ENCODE measurements at places on chromosomes 13 and 19.

GRCh38 chr19:3100331-3100730, 6.2 kb downstream of the GNA11 start:
- no peak for DNase-seq

- no peak for DNase-seq
Observed at GRCh38 chr13:90613076-90613795, 734.3 kb upstream of the MIR17HG start.

- DNase-seq, result no peak
Observed at GRCh38 chr13:89791971-89792630, 1555.4 kb upstream of the MIR17HG start.

DNA sequence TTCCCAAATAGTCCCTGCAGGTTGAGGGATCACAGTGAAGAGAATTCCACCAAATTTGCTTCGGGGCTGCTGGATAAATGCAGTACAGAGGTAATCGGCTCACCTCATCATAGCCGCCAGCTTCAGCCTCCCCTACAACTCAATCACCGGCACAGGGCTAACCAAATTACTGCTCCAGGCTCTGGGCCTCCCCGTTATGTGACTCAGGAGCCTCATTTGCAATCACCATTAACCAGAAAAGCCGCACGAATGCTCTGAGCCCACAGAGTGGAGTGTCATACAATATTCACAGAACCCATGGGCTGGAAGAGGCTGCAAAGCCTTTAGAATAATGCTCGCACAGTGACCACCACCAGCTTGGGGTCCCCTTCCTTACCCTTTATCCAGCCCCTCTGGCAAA, 4.9 kb downstream of the SIAH3 start:
- no peak for DNase-seq

DNA sequence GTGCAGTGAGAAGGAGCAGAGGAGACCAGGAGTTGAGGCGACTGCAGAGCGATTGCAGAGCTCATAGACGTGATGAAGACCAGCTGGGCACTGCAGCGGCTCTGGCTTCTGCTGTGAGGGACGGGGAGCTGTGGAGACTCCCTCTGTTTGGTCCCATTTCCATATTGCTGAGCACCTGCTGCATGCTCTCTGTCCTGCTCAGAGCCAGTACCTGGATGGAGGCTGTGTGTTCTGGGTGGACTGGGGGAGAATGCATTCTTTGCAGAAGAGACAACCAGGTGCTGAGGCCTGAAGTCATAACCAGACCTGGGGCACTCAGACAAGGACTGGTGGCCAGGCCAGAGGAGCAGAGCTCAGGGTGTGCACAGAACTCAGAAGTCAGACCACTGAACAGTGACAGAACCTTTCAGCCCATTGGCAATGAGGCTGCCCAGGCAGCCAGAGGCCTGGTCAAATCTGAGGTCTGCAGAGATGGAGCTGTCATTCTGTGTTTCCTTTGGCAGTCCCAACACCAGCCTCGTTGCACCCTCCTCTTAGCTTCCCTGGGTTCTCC, 1.3 kb upstream of the A1BG start:
- no peak for DNase-seq

- no peak for DNase-seq
Observed at GRCh38 chr13:31910633-31911032, 120.9 kb upstream of the FRY start.

GRCh38 chr13:95707442-95708390, 30.8 kb downstream of the DNAJC3 start:
- no peak for DNase-seq

Measured in NCI-H460 (cell line).